ENCODE measurements at places on chromosomes 4 and X.

GRCh38 chr4:185912779-185913178 is 100.8 kb upstream of the SORBS2 start:
- DNase-seq, result no peak

- no peak for DNase-seq
These were observed 125.9 kb downstream of the CFAP299 start for GRCh38 chr4:80461412-80461811.

GRCh38 chr4:119179011-119179410 is 33.5 kb upstream of the USP53 start:
- DNase-seq, result no peak

- no peak for DNase-seq
These were observed 955.2 kb downstream of the FSTL5 start for GRCh38 chr4:161208564-161208963.

DNA sequence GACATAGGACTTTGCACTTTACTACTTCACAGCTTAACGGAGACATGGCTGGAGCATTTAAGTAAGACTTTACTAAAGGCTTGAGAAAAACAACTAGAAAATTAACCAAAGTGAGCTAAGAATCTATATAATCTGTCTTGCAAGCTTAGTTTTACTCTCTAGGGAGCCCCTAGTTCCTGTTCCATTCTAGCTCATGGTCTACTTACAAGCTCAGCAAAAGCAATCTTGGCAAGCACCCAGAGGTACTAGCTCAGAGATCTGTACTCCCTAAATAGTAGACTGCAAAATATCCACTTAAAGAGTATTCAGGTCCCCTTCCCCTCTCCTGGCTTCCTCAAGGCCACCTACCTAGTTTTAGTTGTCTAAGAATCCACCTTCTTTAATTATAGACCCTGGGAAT is 469.0 kb downstream of the IDS start:
- no peak for DNase-seq

Data from OCI-M1 (cell line).